ENCODE measurements at places on chromosomes 5 and 9. TPM values are rescaled to one million over a fixed set of nuclear protein-coding genes. Genes with fewer than 3 reads are reported as not detected.

Gene CCDC180
- 15.7 TPM for total RNA-seq

Gene NRARP
- 16.5 TPM for total RNA-seq

Gene FOXE1
- total RNA-seq: not detected

DNA sequence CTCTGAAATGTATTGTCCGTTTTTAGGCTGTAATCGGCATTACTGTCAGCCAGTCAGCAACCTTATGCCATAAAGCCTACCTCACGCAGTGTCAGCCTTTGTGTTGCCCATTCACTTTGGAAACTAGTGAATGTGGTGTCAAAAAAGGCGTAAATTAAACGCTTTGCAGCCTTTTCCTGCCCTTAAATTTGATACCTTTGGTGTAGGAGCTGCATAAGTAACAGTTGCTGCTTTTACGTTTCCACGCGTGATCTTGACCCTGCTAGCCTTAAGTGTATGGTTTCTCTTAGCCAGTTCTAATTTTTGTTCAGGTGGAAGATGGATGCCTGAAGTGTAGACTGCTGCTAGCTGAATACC, 257.7 kb downstream of the EPB41L4A start:
- no peak for DNase-seq

DNA sequence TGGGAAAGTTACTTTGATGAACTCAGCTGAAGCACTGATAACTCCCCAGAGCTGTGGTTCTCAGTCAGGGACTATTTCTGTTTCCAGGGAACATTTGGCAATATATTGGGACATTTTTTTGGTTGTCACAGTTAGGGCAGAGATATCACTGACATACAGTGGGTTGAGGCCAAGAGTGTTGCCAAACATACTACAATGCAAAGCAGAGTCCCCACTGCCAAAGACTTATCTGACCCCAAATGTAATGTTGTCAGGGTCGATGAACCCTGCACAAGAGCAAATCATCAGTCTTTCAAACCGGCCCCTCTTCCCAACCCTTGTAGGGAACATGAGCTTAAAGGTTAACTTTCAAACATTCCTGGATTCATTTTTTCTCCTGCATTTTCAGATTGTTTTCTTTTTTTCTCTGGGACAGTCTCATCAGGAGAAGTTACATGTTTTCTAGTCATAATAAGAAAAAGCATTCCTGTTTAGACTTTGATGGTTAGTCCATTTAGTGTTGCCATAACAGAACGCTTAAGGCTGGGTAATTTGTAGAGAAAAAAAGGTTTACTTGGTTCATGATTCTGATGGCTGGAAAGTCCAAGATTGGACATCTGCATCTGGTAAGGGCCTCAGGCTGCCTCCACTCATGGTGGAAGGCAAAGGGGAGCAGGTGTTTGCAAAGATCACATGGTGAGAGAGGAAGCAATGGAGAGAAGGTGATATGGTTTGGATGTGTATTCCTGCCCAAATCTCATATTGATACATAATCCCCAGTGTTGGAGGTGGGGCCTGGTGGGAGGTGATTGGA, 18.8 kb upstream of the SUB1 start:
- DNase-seq: no peak

DNA sequence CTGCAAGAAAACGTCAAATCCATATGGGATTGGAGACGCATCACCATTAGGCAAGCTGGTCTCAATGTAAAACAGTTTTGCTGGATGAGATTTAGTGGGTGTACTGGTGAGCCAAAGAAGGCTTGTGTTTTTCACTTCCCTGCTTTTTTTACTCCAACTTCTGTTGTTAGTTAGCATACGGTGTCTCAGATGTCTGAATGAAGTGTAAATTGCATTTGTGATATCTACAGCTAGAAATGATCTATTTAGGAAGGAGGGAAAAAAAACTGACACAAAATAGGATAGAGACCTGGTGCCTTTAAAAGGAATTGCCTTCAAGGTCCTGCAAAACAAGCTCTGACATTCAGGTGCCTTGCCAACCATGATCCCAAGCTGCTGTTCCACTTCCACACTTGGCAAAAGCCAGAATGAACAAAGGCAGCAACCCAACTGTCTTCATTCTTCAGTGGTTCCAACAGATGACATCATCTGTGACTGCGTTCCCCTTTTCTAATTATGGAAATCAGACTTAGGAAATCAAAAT, 104.2 kb upstream of the RAI14 start:
- DNase-seq: no peak

Gene NPDC1
- total RNA-seq: 40.8 TPM

GRCh38 chr9:129306318-129306973, 128.4 kb upstream of the IER5L start:
- DNase-seq: no peak

Gene SLC6A3
- not detected for total RNA-seq

Gene RASGEF1C
- 1.5 TPM for total RNA-seq

Gene TMEM232
- 7.0 TPM for total RNA-seq

GRCh38 chr5:132383984-132384383, 14.5 kb downstream of the SLC22A5 start:
- DNase-seq: no peak

Gene C9
- not detected for total RNA-seq

- no peak for DNase-seq
Observed at GRCh38 chr9:86783884-86784283, 163.4 kb downstream of the GAS1 start.

DNA sequence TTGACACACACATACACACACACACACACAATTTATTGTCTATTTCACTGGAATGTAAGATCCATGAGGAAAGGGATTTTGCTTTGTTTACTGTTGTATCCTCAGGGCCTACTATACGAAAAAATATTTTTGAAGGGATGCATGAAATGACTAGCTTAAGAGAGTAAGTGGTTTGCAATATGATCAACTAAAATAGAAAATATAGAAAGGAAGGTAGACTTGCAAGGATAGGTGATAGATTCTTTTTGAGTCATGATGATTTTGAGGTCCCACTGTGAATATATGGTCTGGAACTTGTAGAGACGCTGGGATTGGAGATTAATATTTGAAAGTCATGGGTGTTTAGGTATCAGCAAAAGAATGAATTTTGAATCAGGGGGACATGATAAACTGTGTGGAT, 28.9 kb upstream of the OTULIN start:
- no peak for DNase-seq

- DNase-seq: no peak
Observed at GRCh38 chr9:132016456-132016855, 63.2 kb downstream of the MED27 start.

- no peak for DNase-seq
Observed at GRCh38 chr5:128202320-128202719, 118.8 kb downstream of the SLC12A2 start.

GRCh38 chr9:20271723-20272122, 350.6 kb downstream of the MLLT3 start:
- DNase-seq: no peak

Gene C5orf58
- not detected for total RNA-seq

DNA sequence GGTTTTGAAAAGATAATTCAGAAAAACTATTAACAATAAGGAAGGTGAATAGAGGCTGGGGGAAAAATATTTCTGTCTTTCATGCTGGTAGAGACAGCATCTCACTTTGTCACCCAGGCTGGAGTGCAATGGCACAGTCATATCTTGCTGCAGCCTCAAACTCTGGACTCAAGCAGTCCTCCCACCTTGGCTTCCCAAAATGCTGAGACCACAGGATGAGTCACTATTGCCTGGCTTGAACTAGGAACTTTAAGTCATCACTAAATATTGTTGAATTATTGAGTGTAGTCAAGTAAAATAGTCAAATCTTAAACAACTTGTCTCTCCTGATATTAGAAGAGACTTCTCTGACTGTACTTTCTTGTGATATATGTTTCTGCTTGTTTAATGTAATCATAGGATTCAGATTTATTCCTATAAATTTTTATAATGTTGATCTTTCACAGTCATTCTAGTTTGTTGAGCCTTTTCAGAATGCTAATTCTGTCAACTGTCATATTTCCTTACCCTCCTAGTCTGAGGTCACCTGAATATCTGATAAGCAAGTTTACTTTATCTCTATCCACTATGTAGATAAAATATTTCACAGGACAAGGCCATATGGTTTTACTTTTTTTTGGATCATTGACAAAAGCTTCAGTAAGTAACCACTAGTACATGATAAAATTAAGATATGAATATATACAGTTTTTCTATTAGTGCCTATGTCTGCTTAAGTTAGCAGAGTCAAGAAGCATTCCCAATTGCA, 1696.5 kb downstream of the MAT2B start:
- DNase-seq: peak; percentile 47

DNA sequence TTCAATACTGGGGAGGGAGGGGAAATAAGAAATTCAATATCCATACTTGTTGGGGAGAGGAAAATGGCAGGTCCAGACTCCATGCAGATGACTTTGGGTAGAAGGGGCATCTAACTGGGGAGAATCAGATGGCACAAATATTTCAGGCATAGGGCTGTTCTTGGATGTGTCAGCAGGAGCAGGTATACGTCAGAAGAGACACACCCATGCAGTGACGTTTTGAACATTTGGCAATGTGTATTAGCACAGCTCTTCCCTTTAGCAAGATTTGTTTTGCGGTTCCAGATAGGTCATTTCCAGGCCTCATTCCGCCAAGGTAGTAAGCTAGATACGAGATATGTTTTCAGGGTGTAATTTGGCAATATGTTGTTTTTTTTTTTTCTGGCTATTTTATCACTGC, 187.2 kb upstream of the CDH10 start:
- DNase-seq: no peak

All from cardiac muscle cell (in vitro differentiated cells and primary cell).